ENCODE measurements at places on chromosomes 7 and 10.

DNA sequence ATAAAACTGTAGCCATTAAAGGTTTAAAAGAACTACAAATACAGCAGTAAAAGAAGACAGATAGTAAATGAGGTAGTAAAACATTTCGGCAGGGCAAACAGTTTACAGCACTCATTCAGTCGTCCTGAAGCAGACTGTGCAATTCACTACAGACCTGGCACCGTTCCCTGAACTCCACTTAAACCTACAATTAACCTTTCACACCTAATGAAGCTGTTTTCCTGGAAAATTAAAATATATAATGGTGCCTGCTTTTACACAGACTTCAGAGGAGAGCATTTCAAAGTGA is 335.3 kb downstream of the GFRA1 start:
- no peak for DNase-seq

GRCh38 chr10:593901-594457 is 95.5 kb downstream of the DIP2C start:
- DNase-seq, result peak; percentile 10

DNA sequence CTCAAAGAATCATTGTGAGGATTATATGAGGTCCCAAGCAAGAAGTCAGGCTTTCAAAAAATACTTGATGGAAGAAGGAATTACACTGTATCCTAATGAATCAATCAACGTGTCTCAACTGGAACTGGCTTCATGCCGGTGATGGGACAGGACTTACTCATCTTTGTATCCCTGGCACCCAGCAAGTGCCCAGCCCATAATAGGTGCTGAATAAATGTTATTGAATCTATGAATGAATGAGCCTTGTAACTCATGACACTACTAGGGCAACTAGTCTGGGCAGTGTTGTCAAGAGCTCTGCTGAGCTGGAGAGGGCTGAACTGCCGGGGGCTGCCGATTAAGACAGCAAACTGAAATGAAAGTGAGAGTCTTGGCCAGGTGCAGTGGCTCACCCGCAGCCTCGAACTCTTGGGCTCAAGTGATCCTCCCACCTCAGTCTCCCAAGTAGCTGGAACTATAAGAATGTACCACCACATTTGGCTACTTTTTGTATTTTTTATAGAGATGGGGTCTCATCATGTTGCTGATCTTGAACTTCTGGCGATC is 87.2 kb upstream of the KIF5B start:
- DNase-seq, result no peak

DNA sequence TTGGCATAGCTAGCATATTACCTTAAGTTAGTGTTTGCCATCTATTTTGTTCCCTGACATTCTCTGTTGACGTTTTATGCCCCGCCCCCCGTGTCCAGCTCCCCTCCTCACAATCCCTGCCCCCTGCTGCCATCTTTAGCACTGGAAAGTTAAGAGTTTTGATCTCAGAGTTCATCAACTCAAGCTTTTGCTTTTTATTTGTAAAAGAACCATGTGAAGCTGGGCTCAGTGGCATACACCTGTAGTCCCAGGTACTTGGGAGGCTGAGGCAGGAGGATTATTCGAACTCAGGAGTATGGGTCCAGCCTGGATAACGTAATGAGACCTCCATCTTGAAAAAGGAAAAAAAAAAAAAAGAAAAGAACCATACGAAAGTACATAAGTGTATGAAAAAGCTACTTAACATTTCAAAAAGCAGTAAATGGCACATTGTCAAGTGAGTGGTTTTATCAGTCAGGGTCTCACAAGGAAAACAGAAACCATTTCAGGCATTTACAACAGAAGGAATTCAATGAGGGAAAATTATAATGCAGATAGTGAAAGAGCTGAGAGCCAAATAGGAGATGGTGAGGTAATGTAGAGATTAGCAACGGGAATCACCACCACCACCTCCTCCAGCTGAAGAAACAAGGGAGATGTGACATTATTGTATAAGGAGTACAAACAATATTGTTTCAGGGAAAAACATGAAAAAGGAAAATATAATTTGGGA is 64.9 kb downstream of the MCU start:
- DNase-seq, result peak; percentile 51

GRCh38 chr7:114345494-114345893 is 69.1 kb upstream of the FOXP2 start:
- DNase-seq, result peak; percentile 63

GRCh38 chr10:74991435-74991834 is 120.0 kb upstream of the SAMD8 start:
- DNase-seq, result peak; percentile 73

DNA sequence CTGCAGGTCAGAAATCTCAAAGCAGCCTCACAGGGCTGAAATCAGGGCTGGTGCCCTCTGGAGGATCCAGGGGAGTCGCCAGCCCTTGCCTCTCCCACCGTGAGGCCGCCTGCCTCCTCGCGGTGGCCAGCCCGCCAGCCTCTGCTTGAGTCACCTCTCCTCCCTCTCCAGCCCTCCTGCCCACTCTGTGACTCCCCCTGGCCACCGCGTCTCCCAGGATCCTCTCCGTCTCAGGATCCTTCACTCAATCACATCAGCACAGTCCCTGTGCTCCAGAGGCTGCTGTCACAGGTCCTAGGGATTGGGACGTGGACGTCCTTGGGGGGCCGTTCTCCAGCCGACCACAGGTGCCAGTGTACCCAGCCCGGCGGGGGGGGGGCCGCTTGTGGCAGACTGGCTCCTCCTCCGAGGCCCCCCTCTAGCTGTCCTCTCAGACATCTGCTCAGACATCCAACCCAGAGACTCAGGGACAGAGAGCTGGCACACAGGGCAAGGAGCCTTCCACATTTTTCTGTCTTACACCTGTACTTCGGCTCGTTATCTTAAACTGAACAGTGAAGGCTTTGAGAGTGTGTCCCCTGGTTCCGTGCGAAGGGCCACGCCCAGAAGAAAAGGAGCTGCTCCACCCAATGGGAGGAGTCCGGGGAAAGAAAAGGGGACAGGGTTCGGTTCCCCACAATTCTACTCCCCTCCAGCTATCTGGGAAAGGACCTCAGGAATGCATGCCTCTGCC is 9.4 kb upstream of the PPP2R2D start:
- DNase-seq, result peak; percentile 64

DNA sequence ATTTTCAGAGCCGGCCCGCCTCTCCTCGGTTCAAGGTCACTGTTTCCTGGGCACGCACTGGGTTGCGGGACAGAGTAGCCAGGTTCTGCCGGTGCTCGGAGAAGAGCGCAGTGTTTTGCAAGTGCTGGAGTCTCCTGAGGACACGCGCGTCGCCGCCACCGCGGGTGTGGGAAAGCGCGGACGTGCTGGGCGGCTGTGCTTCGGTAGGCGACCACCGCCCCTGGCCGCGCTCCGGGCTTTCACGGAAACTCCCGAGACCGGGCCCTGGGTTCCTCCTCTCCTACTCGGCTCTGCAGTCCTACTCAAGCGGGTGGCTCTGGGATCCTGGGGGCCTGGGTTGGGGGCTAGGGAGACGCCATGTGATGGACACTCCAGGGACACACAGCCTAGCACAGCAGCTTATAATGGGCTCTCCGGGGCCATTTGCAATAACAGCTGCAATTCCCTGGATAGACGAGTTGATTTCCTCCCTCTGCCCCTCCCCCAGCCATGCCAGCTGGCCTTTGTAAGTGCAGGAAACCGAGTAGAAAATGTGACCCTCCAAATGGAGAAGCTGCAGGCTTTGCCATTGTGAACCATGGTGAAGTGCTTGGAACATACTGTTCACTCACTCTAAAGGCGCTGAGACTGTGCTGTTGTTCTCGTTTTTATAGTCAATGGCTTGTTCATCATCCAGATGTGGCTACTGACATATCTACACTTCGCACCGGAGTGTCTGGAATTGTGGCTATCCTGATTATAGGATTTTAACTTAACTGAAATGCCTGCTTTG is 2.1 kb downstream of the FRAT1 start:
- DNase-seq, result peak; percentile 43

- DNase-seq, result no peak
Measured at GRCh38 chr10:43691485-43691884, 42.8 kb upstream of the ZNF32 start.

Data from OCI-M1 (cell line).